NCI-H2081 treated with DMSO at 0.1 percent for 48 hours (cell line): ENCODE measurements at places on chromosomes 6 and 20.

- DNase-seq = no peak
Observed at GRCh38 chr6:107491760-107492660, 2.1 kb downstream of the SOBP start.

DNA sequence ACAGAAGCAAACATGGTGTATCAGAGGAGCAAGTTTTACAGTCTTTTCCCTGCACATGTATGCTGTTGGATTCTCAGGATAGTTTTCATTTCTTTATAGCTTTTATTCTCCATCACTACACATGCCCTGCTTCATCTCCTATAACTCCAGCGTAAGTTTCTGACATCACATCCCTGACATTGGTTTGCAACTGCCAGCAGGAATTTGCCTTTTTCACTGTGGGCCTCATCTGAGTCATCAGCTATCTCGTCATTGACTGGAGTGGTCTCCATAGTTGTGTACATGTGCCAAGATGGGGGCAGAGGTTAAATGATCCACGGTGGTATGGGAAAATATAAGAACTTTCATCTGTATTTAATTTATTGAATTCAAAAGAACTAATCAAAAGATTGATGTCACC, 96.7 kb downstream of the SLX4IP start:
- no peak for DNase-seq

GRCh38 chr6:4732691-4733315, 43.4 kb upstream of the CDYL start:
- no peak for DNase-seq

DNA sequence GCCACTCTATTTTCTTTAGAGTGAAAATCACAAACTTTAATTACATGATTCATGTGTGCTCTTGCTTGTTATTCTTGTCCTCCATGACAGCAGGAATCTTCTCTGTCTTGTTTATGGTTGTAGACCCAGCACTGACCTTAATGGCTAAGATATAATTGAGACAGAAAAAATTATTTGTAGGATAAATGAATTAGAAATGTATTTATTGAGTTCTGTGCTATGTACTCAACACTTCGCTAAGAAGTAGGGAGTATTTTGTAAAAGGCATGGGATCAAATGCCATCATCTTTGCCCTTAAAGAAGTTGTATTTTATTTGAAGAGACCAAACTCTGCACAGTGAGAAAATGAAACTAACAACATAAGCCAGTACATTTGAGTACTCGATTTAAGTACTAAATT, 71.2 kb downstream of the CBLN4 start:
- no peak for DNase-seq

GRCh38 chr20:61234224-61234890, 17.7 kb upstream of the CDH4 start:
- DNase-seq = no peak

- no peak for DNase-seq
Observed at GRCh38 chr6:98821756-98822405, 12.5 kb upstream of the POU3F2 start.

GRCh38 chr6:49464691-49465090, 1.5 kb downstream of the CENPQ start:
- DNase-seq = no peak
